HS-27A (cell line): ENCODE measurements at places on chromosomes 7 and 10.

- DNase-seq = no peak
Measured at GRCh38 chr10:71319800-71320392, 837 bp downstream of the SLC29A3 start.

GRCh38 chr10:106181501-106181900 is 983.0 kb downstream of the SORCS1 start:
- no peak for DNase-seq

DNA sequence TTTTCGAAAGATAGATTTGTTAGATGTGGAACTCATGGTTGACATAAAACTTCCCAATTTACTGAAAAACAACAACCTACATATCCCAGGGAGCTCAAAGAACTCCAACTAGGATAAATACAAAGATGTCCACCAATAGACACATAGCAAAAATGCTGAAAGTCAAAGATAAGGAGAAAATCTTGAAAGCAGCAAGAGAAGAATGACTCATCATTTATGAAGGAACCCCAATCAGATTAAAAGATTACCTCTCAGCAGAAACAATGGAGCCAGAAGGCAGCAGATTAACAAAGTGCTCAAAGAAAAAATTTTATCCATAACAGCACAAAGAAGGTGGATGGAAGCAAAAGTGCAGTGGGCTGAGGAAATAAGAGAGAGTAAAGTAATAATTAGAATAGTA is 908.6 kb downstream of the SORCS3 start:
- DNase-seq = no peak

GRCh38 chr7:80636709-80637108 is 1.7 kb upstream of the CD36 start:
- DNase-seq = no peak
